Endothelial cell of umbilical vein (primary cell): ENCODE measurements at places on chromosomes 6 and 20.

GRCh38 chr6:142810952-142811514 lies 133.9 kb downstream of the HIVEP2 start:
- DNase-seq: no peak

DNA sequence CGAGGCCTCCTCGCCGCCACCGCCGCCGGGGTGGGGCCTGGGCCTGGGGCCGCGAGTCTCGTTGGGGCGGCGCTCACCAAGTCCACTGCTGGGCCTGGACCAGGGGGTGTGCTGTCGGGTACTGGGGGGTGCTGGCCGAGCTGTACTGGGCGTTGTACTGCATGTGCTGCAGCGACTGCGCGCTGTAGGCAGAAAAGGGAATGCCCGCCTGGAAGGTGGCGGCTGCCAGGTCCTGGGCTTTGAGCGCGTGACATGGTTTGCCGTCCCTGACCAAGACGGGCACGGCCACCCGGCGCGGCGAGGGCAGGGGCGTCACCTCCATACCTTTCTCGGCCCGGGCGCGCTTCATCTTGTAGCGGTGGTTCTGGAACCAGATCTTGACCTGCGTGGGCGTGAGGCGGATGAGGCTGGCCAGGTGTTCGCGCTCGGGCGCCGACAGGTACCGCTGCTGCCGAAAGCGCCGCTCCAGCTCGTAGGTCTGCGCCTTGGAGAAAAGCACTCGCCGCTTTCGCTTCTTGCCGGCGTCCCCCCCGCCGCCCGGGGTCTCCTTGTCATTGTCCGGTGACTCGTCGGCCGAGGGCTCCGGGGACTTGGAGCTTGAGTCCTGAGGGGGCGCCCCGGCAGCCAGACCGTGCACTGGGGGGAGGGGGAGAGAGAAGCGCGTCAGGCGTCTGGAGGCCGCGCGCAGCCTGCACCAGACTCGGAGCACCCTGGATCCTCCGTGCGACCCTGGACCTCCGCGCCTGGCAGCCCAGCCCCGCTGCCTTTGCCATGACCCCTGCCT lies 1.8 kb downstream of the NKX2-2 start:
- DNase-seq: no peak

- DNase-seq: no peak
Measured at GRCh38 chr6:74939721-74940620, 265.9 kb downstream of the COL12A1 start.

DNA sequence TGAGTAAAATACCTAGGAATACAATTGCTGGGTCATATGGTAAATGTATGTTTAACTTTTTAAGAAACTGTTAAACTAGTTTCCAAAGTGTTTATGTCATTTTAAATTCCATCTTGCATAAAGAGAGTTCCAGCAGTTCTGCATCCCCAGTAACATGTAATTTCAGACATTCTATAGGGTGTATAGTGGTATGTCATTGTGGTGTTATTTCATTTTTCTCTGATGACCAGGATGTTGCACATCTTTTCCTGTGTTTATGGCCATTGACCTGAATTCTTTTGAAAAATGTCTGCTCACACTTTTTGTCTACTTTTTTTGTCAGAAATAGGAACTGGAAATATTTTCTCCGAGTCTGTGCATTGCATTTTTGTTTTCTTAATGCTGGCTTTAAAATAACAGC lies 128.9 kb downstream of the TMEM200A start:
- no peak for DNase-seq

DNA sequence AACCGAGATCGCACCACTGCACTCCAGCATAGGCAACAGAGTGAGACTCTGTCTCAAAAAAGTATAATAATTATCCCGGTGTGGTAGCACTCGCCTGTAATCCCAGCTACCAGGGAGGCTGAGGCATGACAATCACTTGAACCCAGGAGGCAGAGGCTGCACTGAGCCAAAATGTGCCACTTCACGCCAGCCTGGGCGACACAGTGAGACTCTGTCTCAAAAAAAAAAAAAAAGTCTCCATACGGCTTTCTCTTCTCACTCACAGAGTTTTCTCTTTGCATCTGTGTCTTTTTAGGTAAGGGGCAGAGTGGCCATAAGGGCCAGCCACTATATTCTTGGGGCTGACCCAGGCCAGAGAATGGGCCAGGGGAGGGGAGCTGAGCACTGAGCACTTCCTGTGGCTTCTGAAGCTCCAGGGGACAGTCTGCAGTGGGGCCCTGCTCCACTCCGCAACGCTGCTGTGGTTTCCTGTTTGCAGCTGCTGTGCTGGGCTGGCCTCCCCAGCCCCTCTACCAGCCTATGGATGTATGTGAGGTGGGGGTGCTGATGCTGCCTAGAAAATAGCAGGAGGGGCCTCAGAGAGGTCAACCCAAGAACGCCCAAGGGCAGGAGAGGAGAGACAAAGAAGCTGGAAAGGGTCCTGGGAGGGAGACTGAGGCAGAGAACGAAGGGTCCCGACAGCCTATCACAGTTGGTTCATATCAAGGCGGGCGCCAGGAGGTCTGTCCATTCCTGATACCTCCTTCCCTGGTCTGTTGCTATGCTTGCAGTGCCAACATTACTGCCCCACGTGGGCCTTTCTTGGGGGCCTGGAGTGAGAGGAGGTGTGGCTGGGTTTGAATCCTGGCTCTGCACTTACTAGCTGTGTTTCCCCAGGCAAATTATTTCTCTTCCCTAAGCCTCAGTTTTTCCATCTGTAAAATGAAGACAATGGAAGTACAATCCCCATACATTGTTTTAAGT lies 16.0 kb downstream of the SLA2 start:
- DNase-seq: no peak

- DNase-seq: no peak
Measured at GRCh38 chr6:50390416-50390815, 322.9 kb upstream of the TFAP2D start.

DNA sequence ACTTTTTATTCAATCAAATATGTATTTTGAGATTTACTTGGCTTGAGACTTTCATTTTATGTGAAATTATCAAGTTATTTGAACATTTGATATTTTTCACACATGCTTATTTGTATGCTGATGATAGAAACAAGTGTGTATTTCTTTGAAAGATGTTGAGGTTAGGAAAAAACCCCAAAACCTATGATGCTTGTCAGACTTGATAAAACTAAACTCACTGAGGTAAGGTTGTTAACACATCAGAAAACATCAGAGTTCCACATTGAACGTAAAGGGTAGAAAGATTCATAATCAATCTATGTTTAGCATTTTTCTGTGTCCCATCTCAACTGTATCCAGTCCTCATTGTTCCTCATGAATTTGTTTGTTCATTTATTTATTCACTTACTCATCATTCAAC lies 12.2 kb downstream of the SF3B5 start:
- no peak for DNase-seq

- no peak for DNase-seq
Measured at GRCh38 chr6:41966214-41966920, 24.8 kb upstream of the CCND3 start.

DNA sequence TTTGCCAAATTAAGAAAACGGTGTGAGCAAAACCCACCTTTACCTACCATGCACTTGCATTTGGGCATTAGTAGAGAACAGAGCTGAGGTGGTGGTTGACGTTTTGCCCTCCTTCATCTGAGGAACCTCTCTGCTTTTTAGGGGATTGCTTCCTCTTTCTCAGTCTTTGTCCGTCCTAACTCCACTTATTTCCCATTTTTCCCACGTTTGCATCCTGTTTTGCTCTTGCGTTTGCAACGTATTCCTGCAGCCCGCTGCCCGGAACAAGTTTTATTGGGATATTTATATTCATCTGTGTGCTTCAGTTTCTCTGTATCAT lies 374 bp upstream of the SERINC1 start:
- no peak for DNase-seq

- DNase-seq: no peak
Measured at GRCh38 chr6:66051812-66052211, 344.8 kb upstream of the EYS start.

DNA sequence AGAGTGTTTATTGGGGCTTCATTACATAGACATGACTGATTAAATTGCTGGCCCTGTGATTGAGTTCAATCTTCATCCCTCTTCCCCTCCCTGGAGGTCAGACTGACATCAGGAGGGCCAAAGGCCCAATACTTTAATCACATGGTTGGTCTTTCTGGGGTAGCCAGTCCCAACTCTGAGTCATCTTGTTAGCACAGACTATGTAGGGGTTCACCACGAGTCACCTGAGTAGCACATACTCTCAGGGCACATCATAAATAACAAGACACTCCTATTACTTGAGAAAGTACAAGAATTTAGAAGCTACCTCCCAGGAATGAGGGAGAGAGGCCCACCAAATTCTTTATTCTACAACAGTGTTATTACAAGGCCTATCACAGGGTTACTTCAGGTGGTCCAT lies 11.3 kb downstream of the GINS1 start:
- DNase-seq: no peak
